ENCODE measurements at places on chromosomes 6 and 20.

GRCh38 chr6:56595490-56596122, 47.1 kb downstream of the DST start:
- peak; percentile 74 for DNase-seq

GRCh38 chr6:51209651-51210050, 391.0 kb downstream of the TFAP2B start:
- DNase-seq, result no peak

DNA sequence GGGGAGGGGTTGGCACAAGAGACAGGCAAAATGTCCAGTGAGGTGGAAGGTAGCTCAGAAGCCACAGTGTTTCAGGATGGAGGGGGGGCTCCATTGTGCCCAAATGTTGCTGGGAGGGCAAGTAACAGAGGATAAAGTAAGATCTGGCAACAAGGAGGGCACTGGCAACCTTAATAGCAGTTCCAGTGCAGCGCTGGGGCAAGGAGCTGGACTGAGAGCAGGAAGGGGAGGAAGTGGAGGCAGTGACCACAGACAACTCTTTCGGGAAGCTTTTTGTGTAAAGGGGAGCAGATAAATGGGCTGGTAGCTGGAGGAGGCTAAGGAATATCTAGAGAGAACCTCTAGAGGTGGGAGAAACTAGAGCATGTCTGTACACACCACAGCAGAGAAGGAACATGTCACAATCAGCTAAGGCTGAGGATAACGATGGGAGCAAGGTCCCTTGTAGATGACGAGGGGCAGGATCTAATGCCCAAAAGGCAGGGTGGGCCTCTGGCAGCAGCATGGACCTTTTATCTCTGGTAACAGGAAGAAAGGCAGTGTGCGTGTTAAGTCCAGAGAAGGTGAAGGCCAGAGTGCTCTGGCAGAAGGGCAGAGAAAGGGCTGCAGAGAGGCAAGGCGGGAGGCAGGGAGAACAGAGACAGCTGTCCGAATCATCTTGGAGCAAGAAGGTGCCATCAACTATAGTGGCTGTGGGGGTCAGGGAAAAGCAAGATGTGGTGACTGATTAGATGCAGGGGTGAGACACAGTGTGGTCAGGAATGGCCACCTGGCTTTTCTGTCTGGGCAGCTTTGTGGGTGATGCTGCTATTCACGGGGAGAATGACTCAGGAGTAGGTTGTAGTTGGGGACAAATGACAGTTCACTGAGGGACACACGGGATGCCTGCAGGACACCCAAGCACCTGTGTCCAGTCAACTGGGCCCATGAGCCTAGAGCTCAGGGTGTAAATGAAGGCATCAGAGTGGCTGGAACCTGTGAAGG, 17.4 kb downstream of the TMEM242 start:
- DNase-seq, result no peak

DNA sequence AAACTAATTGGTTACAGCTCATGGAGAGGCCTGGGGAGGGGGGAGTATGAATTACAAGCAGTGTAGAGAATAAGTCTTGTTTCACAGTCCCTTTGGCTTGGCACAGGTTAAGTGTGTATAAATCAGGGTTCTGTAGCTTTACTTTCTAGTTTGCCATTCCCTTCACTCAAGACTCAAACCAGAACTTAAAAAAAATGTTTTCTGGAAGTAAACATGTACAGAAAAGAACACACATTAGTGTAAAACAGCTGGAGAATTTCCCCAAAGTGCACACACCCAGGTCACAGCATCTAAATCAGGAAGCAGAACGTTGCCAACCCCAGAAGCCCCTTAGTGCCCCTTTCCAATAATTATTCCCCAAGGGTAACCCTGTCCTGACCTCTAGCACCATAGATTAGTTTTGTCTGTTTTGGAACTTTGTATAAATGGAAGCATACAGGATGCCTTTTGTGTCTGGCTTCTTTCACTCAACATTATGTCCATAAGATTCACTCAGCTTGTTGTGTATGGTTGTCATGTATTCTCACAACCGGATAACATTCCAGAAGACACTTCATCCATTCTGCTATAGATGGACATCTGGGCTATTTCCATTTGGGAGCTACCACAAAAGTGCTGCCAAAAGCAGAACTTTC, 33.7 kb upstream of the SCUBE3 start:
- no peak for DNase-seq

- DNase-seq, result no peak
Observed at GRCh38 chr6:31289788-31290187, 17.9 kb upstream of the HLA-C start.

DNA sequence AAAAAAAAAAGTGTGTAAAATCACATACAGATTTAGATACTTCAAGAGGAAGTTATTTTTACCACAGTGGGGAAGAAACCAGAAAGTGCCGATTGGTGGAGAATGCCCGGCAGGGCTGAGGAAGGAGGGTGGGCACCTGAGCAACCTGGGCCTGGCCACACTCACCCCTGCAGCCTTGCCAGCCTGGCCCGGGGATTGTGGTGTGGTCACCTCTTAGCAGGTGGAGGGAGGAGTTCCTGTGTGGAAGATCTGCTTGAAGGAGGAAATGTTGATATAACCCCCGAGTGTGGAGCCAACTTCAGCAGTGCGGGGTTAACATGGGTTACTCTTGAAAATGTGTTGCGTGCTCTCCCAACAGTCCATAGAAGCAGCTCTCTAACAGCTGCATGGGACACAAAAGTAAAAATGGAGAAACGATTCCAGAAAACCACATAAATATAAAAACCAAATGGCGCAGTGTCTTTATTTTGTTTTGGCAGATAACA, 14.7 kb downstream of the UST start:
- DNase-seq, result peak; percentile 44

DNA sequence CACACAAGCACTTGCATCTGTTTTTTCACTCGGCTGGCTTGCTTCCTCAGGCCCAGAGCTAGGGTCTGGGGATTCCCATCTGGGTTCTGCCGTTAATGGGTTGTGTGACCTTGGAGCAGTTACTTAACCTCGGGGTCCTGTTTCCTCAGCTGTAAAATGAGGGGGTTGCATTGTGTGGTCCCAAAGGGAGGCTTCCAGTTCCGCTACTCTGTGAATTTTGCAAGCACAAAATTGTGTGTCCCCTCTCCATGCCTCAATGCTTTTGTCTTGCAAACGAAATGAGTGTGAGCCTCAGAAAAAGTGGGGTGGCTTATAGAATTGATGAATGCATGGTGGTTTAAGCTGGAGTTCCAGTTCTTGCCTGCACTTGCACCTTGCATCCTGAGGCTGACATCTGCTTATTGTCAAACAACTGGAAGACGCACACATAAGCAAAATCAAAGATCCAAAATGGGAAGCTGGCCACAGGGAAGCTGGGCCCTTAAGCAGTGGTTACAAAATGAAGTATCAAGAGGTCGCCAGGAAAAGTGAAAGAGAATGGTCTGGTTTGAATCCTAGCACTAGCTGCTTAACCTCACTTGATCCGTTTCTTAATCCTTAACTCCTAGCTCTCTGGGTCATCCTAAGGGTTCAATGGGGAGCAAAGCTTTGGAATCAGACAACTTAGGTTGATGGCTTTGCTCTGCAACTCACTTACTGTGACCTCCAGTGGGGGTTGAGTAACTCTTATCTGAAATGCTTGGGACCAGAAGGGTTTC, 490.6 kb downstream of the DHX35 start:
- no peak for DNase-seq

DNA sequence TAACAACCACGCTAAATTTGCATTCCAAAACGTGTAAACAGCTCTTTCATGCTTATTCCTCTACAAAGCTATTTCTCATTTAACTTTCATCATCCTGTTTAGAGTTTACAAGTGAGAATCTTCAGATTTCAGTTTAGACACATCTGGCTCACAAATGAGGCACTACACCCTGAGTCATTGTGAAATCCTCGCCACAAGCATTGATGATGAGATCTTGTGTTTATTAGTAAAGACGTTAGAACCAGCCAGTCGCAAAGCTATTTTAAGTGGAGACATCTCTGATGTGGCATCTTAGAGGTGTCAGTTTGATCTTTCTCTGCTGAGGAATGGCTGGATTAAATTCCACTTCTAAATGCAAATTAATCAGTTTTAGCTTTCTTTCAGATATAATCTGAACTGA, 8.3 kb upstream of the ISM1 start:
- DNase-seq, result no peak

DNA sequence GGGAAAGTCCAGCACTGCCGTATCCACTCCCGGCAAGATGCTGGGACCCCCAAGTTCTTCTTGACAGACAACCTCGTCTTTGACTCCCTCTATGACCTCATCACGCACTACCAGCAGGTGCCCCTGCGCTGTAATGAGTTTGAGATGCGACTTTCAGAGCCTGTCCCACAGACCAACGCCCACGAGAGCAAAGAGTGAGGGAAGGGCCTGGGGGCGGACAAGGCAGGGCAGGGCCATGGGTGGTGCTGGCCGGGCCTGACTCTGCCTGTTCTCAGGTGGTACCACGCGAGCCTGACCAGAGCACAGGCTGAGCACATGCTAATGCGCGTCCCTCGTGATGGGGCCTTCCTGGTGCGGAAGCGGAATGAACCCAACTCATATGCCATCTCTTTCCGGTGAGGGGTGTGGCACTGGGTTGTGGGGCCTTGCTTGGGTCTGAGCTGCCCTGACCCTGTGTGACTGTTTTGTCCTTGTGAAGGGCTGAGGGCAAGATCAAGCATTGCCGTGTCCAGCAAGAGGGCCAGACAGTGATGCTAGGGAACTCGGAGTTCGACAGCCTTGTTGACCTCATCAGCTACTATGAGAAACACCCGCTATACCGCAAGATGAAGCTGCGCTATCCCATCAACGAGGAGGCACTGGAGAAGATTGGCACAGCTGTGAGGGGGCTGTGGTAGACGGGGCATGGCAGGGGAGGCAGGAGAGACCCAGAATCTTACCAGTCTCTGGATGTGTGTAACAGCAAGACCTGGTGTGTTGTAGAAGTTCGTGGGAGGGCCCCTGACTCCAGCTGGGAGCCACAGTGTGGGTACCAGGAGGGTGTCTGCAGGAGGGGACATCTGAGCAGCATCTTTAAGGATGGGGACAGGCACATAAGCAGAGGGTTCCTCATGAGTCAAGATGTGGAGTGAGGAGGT, 29.1 kb downstream of the PLCG1 start:
- DNase-seq, result no peak

DNA sequence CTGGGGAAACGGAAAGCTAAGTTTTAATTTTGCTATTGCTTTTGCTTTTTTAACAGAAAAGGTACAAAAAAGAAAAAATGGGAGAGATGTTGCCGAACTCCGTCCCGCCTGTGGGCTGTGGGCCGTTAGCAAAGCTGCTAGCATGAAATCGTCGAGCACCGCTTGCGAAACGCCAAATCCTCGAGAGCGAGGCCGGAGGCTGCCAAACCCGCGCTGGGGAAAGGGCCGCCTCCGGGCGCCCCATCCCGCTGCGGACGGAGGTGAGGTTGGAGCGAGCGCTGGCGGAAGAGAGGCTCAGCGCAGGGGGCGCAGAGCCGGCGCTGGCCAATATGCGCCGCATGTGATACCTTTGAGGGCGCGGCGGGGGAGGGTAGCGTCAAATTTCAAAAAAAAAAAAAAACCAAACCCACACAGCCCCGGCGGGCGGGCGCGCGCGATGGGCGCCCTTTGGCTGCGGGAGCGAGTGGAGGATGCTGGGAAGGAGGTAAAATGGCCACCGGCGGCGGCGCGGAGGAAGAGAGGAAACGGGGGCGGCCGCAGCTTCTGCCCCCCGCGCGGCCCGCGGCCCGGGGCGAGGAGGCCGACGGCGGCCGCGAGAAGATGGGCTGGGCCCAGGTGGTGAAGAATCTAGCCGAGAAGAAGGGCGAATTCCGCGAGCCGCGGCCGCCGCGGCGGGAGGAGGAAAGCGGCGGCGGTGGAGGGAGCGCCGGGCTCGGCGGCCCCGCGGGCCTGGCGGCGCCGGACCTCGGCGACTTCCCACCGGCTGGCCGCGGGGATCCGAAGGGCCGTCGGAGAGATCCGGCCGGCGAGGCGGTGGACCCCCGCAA, at the start of gene ZCCHC3:
Gene ZCCHC3 (plus strand): TSS at position 473 of the 827 bp plus-strand sequence. CDS start 17 bp downstream, at position 490.
- DNase-seq, result peak; percentile 93

DNA sequence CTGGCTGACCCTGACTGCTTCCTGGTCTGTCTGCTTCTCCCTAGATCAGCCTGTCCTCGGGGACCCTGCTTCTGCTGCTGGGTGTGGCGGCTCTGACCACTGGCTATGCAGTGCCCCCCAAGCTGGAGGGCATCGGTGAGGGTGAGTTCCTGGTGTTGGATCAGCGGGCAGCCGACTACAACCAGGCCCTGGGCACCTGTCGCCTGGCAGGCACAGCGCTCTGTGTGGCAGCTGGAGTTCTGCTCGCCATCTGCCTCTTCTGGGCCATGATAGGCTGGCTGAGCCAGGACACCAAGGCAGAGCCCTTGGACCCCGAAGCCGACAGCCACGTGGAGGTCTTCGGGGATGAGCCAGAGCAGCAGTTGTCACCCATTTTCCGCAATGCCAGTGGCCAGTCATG, 6.3 kb downstream of the NRSN2 start:
- no peak for DNase-seq
